ENCODE measurements at places on chromosomes 12 and 14.

DNA sequence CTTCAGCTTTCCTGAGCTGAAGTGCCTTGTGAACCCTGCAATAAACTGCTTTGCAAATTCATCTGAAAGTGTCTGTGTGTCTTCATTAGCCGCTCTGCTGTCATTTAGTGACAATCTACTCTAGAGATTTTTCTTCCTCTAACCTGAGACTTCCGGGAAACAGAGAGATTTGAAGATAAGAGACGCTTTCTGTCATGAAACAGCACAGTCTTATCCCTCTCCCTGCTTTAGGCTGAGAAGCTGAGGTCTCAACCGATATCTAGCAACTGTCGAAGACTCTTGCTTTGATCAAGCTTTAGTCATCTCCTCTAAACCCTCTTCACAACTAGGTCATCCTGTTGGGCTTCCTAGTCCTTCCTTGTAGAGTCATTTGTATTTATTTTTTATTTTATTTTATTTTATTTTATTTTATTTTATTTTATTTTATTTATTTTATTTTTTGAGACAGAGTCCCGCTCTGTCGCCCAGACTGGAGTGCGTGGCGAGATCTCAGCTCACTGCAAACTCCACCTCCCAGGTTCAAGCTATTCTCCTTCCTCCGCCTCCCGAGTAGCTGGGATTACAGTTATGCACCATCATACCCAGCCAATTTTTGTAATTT lies 1.2 kb downstream of the RNASE2 start:
- no peak for DNase-seq

DNA sequence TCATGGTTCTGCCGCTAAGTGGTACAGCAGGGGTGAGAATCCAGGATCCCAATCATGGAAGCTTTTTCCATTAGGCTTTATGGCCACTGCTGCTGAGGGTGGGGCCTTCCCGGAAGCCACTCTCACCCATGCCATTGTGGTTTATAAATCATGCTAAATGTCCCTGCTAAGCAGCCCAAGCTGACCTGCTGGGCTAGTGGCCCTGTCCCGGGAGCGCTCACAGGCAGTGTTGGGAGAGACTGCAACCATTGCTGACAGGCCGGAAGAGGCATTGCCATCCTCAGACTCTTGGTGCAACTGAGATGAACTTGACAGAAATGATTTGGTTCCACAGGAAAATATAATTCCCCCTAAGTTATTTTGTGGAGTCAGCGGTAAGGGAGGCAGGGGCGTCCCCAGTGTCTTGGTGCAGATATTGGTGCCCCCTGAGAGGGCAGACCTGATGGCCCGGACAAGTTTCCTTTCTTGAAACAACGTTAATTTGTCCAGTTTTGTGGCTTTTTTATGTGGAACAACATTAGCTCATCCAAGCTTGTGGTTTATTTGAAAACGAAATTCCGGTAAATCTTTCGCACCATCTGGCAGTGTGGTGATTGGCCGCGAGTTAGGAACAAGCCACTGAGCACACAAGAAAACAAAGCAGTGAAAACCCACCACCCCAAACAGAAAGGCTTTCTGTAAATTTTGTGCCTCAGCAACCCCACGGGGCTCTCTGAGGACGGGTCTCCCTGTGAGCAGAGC lies 82.3 kb downstream of the SSPN start:
- no peak for DNase-seq

GRCh38 chr12:105259226-105259625 lies 23.3 kb upstream of the APPL2 start:
- no peak for DNase-seq

- no peak for DNase-seq
These were observed 19.7 kb downstream of the CORO1C start for GRCh38 chr12:108711489-108712164.

GRCh38 chr14:70707138-70708038 lies 65.7 kb downstream of the TTC9 start:
- no peak for DNase-seq

- no peak for DNase-seq
These were observed 3.4 kb upstream of the AP1G2 start for GRCh38 chr14:23570806-23571483.

DNA sequence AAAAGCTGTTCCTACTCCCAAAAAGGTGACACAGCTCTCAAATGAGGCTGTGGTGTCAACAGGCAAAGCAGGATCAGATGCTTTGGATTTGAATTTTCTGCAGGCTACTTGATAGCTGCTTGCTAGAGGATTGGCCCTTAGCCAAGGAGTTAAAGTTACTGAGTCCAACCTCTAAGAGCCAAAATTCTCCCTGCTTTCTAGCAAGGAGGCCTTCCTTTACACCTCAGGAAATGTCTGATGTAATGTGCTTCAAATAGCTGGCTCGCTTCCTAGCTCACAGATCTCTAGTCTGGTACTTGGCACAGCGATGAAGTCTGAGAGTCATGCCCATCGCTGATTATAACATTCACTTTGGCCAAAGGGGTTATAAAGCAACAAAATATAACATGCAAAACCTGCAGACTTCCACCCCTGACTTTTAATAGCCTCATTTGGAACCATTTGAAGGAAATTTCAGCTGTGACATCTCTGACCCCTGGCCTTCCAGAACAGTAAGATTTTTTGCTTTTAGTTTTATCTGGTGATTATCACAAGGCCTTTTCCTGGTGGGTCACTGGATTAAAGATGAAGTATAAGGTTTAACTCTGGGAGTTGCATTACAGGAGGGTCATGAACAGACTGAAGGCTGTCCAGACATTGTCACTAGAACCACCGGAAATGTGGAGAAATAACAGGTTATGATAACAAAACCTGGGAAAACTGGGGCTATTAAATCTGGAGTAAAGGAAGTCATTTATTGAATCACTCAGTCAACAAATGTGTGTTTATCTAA lies 189.7 kb downstream of the EPS8 start:
- DNase-seq = no peak

Measured in Panc1 (cell line).